ENCODE measurements at places on chromosomes 2 and 18. TPM values are rescaled to one million over a fixed set of nuclear protein-coding genes. Genes with fewer than 3 reads are reported as not detected.

Gene SERPINB13
- not detected for total RNA-seq

GRCh38 chr18:75279381-75279780 lies 68.8 kb downstream of the TSHZ1 start:
- no peak for DNase-seq

Gene FRZB
- total RNA-seq = 7.0 TPM

Gene KLF11
- total RNA-seq = 42.4 TPM

Gene TTC32
- 8.7 TPM for total RNA-seq

DNA sequence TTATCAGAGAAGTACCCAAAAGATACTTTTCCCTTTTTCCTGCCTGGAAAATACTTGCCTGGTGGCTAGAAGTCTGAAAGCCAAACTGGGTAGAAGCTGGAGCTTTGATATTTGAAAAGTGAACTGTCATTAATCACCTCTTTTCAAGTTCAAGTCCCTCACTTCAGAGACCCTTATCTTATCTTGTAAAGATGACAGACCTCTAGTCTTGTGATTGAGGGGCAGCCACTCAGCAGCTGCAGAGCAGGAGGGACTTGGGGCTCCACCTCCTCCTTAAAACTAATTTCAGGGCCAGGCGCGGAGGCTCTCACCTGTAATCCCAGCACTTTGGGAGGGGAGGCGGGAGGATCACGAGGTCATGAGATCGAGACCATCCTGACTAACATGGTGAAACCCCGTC lies 64.2 kb upstream of the CDCA7 start:
- DNase-seq = no peak

All from right cardiac atrium (tissue), 5 donors.